ENCODE measurements at places on chromosomes 3 and 15. TPM values are rescaled to one million over a fixed set of nuclear protein-coding genes. Genes with fewer than 3 reads are reported as not detected.

The CTXN2 gene
- total RNA-seq, result 0.10 TPM

The ABTB1 gene
- 141 TPM for total RNA-seq

The MINDY4B gene
- not detected for total RNA-seq

The KBTBD13 gene
- total RNA-seq, result not detected

The TMEM212 gene
- not detected for total RNA-seq

The SLC28A2 gene
- not detected for total RNA-seq

The ECE2 gene
- total RNA-seq, result not detected

The STARD5 gene
- total RNA-seq, result 17.2 TPM

The SCN11A gene
- total RNA-seq, result 0.24 TPM

The DHFR2 gene
- 8.1 TPM for total RNA-seq

The CNTN3 gene
- not detected for total RNA-seq

The AMT gene
- total RNA-seq, result 14.0 TPM

The CHRM5 gene
- not detected for total RNA-seq

The ARIH2 gene
- 162 TPM for total RNA-seq

The TMEM45A gene
- 0.15 TPM for total RNA-seq

The NAALADL2 gene
- total RNA-seq, result not detected

The PODXL2 gene
- 4.0 TPM for total RNA-seq

The LMAN1L gene
- 1.1 TPM for total RNA-seq

The HGD gene
- 0.91 TPM for total RNA-seq

The SCN5A gene
- 0.20 TPM for total RNA-seq

The TP63 gene
- 1.2 TPM for total RNA-seq

The SMAD6 gene
- total RNA-seq, result 0.37 TPM

The PLA1A gene
- 0.58 TPM for total RNA-seq

All from B cell (primary cell).